Metanephros (tissue), 2 donors: ENCODE measurements at places on chromosomes 2 and 18. TPM values are rescaled to one million over a fixed set of nuclear protein-coding genes. Genes with fewer than 3 reads are reported as not detected.

DSG1 gene
- total RNA-seq = 0.06 TPM

PARD3B gene
- 44.8 TPM for total RNA-seq

LNPK gene
- 29.4 TPM for total RNA-seq

HNMT gene
- 62.0 TPM for total RNA-seq

TANC1 gene
- 87.3 TPM for total RNA-seq

SCYGR1 gene
- not detected for total RNA-seq

HOXD8 gene
- total RNA-seq = 69.9 TPM

POMC gene
- 7.8 TPM for total RNA-seq

UGT1A4 gene
- total RNA-seq = 0.29 TPM

COL4A4 gene
- total RNA-seq = 38.8 TPM

SLC35F5 gene
- 193 TPM for total RNA-seq

GNAL gene
- total RNA-seq = 1.8 TPM

ALPG gene
- not detected for total RNA-seq

CD302 gene
- total RNA-seq = 19.2 TPM

HYCC2 gene
- 20.3 TPM for total RNA-seq

CNGA3 gene
- not detected for total RNA-seq

APOB gene
- total RNA-seq = 0.82 TPM

CRYGD gene
- not detected for total RNA-seq

AMER3 gene
- total RNA-seq = 0.23 TPM

NCKAP5 gene
- 7.5 TPM for total RNA-seq

IL1A gene
- total RNA-seq = 0.41 TPM

KIAA2012 gene
- 0.18 TPM for total RNA-seq
